ENCODE measurements at places on chromosomes 5 and 9.

GRCh38 chr5:34597034-34598027, 58.8 kb upstream of the RAI14 start:
- DNase-seq = no peak

GRCh38 chr5:75050415-75050814, 1.9 kb downstream of the GCNT4 start:
- peak; percentile 40 for DNase-seq

DNA sequence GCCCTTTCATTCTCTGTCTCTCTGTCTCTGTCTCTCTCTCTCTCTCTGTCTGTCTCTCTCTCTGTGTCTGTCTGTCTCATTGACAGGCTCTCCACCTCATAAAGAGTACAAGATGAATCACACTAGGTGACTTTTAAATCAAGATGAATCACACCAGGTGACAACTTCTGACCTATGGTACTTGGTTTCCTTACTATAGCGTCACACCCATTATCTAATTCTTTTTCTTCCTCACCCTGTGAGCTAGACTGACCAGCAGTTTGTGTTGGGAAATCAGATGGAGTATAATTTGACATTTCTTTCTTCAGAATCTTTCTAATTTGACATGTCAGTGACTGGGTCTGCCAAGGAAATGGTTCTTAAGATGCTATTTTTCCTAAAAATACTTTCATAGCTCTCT, 232.9 kb downstream of the ARRDC3 start:
- no peak for DNase-seq

GRCh38 chr5:4700069-4700468, 440.1 kb upstream of the ADAMTS16 start:
- DNase-seq = peak; percentile 40
